ENCODE measurements at places on chromosomes 11 and 22. TPM values are rescaled to one million over a fixed set of nuclear protein-coding genes. Genes with fewer than 3 reads are reported as not detected.

GRM5 gene
- not detected for total RNA-seq

CASP12 gene
- 5.0 TPM for total RNA-seq

TCN1 gene
- not detected for total RNA-seq

ADAMTS15 gene
- 2.6 TPM for total RNA-seq

OR2AG1 gene
- total RNA-seq: not detected

SPECC1L gene
- total RNA-seq: 39.7 TPM

RAB1B gene
- 64.1 TPM for total RNA-seq

VWCE gene
- total RNA-seq: 2.2 TPM

NTM gene
- total RNA-seq: under 0.01 TPM

PNPLA5 gene
- total RNA-seq: not detected

OR56A3 gene
- total RNA-seq: not detected

SDF2L1 gene
- 34.9 TPM for total RNA-seq

KDM4E gene
- total RNA-seq: not detected

MPEG1 gene
- total RNA-seq: not detected

SHISAL1 gene
- total RNA-seq: under 0.01 TPM

CYTH4 gene
- under 0.01 TPM for total RNA-seq

MFRP gene
- not detected for total RNA-seq

ELP4 gene
- total RNA-seq: 9.2 TPM

TANGO2 gene
- total RNA-seq: 46.8 TPM
